Astrocyte of the hippocampus (primary cell): ENCODE measurements at places on chromosomes 12 and 14.
A peak's percentile ranks its signal among the peaks of the same experiment; 100 is the strongest.

GRCh38 chr14:101469382-101470247, 91.7 kb upstream of the DIO3 start:
- DNase-seq: no peak

- no peak for DNase-seq
These were observed 34.5 kb downstream of the IPO8 start for GRCh38 chr12:30661210-30661609.

GRCh38 chr12:114995891-114996290, 311.9 kb upstream of the TBX3 start:
- DNase-seq: no peak

DNA sequence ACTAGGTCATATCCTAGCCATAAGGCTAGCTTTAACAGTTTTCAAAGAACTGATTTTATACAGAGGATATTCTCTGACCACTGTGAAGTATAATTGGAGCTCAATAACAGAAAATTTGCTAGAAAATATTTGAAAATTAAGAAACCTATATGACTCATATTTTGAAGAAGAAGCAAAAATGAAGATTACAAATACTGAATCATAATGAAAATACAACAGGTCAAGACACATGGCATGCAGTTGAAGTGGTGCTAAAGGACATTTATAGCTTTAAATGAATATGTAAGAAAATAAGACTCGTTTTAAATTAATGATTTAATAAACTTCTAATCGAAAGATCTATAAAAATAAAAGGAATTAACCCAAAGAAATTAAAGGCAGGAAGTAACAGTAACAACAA, 1234.6 kb downstream of the SLC16A7 start:
- no peak for DNase-seq

DNA sequence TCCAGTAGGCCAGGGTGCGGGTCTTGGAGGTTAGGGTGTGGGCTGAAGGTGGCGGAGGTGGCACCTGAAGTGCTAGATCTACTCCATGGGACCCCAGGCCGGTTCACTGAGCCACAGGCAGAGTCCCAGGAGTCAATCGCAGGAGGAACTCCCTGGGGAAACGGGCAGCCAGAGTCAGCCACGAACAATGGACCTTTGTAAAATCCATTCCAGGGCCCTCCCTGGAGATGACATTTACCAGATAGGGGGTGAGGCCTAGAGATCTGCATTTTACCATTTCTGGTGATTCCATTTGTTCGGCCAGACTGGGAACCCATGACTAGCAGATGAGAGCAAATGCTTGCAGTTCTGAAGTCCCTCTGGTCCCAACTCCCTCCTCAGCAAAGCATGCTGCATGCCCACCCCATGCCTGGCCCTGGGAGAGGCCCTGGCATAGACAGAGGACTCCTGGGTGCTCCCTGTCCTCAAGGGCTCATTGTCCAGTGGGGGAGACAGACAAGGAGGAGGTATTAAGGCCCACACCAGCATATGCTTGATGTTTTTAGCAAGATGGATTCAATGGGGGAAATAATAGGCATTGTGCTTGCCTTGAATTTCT, 115.5 kb downstream of the EML1 start:
- no peak for DNase-seq

- no peak for DNase-seq
These were observed 234.8 kb downstream of the ALG10 start for GRCh38 chr12:34257093-34257492.

DNA sequence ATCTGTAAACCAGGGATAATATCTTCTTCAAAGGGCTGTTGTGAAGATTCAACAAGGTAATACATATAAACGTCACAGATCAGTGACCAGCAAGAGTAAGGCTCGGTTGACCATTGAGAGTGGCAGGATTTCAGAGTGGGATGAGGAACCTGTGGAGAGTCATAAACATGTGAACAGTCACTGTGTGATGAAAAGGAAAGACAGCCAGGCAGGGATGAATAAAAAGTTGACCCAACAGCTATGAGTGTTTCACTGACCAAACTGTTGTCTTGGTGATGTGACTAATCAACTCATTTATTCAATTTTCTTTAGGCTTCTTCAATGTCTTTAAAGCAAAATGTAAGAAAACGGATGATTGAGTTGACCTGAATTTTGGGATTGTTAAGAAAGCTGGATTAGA, 8.6 kb upstream of the FRMD6 start:
- DNase-seq: peak; percentile 58

DNA sequence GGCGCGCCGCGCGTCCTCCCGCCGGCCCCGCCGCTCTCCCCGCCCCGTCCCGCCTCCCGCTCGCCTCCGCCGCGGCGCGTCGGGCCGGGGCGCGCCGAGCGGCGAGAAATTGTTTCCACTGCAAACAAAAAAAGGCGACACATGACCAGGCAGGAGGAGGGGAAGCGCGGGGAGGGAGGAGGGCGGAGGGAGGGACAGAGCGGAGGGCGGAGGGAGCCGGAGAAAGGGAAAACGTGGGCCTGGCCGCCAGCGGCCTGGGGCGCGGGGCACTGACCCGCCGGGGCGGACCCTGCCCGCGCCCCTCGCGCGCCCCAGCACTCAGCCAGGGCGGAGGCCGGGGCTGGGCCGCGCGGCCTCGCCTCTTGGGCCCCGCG, at the start of gene FOXN3:
FOXN3 (minus strand) TSS at position 143 of the 374 bp plus-strand sequence. CDS start 4,757 bp downstream, outside the sequence.
- DNase-seq: peak; percentile 98

GRCh38 chr12:52204095-52204930, 12.5 kb upstream of the KRT80 start:
- DNase-seq: no peak

- no peak for DNase-seq
These were observed 10.1 kb upstream of the REP15 start for GRCh38 chr12:27686147-27686546.

- no peak for DNase-seq
These were observed 188.3 kb downstream of the CALM1 start for GRCh38 chr14:90585106-90585505.

- DNase-seq: peak; percentile 83
These were observed 228.1 kb upstream of the AMIGO2 start for GRCh38 chr12:47307680-47308399.

DNA sequence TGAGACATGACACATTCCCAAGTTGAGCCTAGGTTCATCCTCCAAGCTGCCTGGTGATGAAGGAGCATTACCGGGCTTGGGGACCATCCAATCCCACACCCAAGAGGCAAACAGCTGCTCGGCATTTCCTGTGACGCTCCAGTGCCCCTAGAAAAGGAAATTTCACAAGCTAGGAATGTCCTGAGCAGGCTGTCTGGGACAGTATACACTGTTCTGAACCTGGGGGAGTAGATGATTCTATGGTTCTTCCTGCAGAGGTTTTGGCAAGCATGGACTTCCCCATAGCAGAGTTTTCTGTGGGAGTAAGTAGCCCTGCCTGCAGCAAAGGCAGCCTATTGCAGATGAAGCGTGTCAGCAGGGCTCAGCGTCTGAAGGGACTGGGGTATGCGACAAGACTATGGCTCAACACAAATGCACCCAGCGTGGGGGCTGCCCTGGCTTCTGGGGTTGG, 47.4 kb upstream of the SRSF5 start:
- DNase-seq: peak; percentile 78

- DNase-seq: no peak
These were observed 37.4 kb upstream of the MEG3 start for GRCh38 chr14:100788517-100788916.

DNA sequence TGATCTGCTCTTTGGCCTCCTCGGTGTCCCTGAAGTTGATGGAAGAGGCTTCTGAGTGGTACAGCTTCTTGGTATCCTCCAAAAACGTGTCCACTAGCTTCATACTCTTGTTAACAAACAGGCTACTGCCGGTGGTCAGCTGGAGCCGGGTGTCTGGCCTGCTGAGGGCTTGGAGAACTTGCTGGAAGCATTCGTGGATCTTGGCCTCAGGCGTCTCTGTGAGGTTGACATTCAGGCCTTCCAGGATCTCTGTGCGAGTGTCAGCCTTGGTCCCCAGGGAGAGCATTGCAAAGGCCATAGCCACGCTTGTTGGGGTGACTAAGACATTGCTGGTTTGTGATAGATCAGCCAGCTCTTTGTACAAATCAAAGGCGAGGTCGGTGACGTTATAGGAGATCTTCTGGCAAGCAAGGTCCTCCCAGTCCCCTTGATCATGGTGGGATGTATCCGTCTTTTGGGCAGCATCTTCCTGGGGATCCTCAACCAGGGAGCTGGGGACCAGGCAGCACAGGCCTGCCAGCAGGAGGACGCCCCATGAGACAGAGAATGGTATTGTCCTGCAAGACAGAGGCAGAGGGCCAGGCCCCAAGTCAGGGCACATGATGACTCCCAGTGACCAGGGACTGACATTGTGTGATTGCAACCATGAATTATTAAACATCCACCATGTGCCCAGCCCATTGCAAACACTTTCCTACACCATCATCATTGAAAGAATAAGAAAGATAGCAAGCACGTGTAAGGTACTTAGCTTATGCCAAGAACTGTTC, 22.1 kb downstream of the SERPINA1 start:
- DNase-seq: no peak

DNA sequence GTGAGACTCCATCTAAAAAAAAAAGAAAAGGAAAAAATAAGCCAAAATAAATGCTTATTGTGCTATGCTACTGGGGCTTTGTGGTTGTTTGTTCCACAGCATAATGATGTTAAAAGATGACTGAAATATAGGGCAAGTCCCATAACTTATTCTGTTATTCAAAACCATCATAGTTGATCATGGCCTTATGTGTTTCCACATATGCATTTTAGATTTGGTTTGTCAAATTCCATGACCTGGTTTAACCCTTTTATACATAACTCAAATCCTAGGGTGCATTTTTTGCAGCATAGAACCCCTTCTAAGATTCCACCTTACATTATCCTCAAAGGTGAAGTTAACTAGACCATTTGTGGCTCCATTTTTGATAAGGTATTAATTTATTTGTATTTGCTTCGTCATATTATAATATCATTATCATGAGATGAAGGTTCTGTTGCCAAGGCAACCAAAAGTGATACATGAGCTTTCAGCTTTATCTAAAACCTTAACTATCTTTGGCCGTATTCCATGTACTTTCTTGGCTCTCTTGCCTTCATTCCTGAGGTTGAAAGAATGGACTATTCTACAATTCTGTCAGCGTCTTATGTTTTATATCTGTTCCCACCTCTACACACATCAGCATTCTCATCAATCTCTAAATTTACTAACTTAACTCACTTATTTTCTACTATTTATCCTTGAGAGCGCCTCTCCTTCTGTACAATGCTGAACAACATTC, 138.7 kb upstream of the DYRK2 start:
- peak; percentile 69 for DNase-seq

GRCh38 chr12:123873793-123874192, 98.8 kb downstream of the CCDC92 start:
- no peak for DNase-seq

- DNase-seq: peak; percentile 92
These were observed 97.4 kb downstream of the RFLNA start for GRCh38 chr12:124392271-124392666.

DNA sequence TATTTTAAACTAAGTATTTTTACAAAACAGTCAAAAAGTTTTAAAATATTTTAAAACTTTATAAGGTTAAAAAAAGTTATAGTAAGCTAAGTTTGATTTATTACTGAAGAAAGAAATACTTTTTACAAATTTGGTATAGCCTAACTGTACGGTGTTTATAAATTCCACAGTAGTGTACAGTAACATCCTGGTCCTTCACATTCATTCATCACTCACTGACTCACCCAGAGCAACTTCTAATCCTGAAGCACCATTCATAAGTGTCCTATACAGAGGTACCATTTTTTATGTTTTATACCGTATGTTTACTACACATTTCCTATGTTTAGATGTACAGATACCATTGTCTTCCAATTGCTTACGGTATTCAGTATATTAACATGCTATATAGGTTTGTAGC, 170.0 kb downstream of the KLHL28 start:
- no peak for DNase-seq
